GM20000 (cell line): ENCODE measurements at places on chromosomes 1 and 21.

DNA sequence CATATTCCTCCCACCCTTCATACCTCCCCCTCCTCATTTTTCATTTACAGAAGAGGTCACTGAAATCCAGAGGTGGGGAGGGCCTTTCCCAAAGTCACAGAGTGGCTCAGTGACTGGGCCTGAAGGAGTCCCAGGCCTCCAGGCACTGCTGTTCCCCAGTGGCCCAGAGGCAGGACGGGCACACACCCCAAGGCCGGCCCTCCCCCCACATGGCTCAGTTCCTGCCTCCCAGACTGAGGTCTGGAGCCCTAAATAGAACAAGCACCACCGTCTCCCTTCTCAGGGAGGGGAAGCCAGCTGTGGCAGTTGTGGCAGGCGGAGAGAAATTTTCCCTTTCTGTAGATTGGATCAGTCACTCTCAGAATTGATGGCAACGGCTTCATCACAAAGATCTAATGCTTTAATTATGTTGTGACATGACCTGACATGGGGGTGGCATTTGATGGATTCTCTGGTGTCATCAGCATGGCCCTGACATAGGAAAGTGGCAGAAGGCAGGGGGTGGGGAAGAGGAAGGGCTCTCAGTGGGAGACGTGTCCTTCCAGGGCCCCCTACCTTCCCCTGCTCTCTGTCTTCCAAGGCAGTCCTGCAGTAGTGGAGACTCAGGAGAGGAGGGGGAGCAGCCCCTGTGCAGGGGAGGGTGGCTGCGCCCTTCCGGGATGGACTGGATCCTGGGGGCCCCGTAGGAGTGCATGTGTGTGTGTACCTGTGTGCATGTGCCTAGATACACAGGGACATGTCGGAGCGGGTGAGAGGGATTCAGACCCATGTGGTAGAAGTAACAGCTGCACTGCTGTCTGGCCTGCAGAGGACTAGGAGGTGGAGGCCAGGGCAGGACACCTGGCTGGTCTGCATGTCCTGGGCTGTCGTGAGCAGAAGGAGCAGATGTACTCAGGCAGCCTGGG is 41.2 kb upstream of the FOXO6 start:
- no peak for DNase-seq

DNA sequence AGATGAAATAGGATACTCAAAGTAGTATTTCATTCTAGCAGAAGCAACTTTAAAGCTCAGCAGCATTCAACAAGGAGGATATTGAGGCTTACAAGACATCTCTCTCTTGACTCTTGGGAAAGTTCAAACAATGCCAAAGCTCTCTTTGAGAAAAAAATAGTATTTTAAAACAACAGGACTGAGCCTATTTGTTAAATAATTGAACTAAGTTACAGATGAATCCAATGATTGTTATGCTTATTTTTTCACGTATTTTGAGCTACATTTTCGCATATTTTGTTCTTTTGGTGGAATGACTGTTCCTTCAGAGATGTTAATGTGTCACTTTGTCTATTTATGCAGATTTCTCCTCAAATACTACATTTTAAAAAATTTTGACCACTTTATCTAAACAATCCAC is 200.7 kb downstream of the KCTD3 start:
- no peak for DNase-seq

DNA sequence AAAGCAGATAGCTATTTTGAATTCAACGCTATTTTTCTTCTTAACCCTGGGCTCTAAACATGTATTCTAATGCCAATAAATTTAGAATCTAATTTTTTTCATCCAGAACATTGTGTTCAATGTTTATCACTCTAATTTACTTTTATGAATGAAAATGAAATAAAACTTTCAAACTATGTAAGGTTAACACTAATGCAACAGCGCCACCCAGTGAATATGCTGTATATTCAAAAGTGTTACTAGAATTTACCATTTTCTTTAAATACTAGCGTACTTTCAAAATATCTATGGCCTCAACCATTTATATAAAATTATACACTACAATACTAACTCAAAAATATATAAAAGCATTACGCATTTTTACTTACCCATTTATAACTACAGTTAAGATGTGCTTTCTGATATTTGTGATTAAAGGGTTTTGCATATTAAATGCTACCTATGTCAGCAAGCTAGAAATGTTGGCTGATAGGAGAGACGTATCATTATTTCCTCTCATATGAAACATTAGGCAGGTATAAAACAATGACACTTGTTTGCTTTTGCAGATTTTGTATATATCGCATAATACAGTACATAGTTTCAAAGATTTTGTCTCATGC is 5.9 kb upstream of the NUF2 start:
- DNase-seq = peak; percentile 5

DNA sequence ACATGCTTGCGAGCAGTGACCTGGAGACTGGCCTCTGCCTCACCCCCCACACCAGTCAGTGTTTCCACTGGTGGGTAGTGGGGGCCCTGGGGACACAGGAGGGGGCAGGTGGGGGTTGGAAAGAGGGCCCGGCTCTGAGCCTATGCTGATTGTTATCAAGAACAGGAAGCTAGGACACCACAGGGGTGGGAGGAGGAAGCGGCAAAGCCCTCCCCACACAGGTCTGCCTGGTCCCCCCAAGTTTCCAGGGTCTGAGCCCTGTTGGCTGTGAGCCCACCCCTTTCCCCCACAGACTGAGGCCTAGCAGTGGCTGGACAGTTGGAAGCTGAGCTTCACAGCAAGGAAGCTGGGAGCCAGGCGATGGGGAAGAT is 1.6 kb upstream of the PTPN7 start:
- DNase-seq = peak; percentile 56

DNA sequence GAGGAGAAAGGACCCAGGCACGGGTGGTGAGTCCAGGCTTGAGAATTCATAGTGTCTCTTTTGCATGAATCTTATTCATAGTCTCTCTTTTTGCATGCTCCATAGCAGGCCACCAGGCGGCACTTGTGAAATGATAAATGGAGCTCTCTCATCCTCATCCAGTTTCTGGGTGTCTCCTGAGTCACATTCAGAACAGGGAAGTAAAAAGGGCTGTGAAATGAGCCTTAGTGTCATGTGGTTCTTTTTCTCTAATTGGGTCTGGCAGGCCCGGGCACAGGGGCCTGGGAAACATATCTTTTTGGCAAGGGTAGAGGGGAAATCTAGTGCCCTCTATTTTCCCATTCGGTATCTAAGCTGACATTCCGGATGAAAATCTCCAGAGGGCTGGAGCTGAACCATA is 19.1 kb upstream of the NCF2 start:
- DNase-seq = peak; percentile 45
